NT2/D1 (cell line): ENCODE measurements at places on chromosomes 1 and 21.

DNA sequence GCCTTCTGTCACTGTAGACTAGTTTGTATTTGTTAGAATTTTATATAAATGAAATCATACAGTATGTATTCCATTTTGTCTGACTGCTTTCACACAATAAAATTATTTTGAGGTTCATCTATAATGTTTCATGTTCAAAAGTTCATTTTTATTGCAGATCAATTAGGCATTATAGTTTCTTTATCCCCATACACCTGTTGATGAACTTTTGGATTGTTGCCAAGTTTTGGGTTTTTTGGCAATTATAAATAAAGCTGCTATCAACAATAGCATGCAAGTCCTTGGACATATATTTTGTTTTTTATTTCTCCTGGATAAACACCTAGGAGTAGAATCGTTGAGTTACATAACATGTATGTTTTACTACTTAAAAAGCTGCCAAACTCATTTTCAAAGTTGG is 47.1 kb upstream of the FAM3B start:
- DNase-seq = no peak

- DNase-seq = no peak
Measured at GRCh38 chr1:243549108-243549507, 293.3 kb downstream of the SDCCAG8 start.

DNA sequence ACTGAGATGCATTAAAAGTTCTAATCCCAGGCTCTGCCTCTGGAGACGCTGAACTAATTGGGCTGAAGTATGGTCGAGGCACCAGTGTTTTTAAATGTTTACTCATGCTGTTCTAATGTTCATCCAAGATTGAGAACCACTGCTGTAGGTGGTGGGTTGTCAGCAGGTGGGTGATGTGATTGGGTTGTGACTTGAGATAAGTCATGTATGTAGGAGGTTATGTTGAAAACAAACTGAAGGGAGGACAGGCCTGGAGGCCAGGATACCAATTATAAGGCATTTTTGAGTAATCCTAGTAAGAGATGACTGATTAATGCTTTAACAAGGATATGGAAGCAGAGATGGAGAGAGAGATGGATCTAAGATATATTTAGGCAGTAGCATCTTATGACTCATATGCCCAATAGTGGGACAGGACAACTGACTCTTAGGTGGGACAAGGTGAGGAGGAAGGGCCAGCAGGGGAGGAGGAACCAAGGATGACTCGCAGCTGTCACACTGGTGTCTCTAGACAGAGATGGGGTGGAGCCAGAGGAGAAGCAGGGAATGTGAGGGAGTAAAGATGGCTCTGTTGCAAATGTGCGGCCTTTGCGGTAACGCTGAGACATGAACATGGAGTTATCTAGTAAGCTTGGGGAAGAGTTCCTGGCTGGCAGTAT is 29.3 kb downstream of the RAB4A start:
- no peak for DNase-seq

- no peak for DNase-seq
Measured at GRCh38 chr1:21045351-21045750, 131.3 kb downstream of the EIF4G3 start.

DNA sequence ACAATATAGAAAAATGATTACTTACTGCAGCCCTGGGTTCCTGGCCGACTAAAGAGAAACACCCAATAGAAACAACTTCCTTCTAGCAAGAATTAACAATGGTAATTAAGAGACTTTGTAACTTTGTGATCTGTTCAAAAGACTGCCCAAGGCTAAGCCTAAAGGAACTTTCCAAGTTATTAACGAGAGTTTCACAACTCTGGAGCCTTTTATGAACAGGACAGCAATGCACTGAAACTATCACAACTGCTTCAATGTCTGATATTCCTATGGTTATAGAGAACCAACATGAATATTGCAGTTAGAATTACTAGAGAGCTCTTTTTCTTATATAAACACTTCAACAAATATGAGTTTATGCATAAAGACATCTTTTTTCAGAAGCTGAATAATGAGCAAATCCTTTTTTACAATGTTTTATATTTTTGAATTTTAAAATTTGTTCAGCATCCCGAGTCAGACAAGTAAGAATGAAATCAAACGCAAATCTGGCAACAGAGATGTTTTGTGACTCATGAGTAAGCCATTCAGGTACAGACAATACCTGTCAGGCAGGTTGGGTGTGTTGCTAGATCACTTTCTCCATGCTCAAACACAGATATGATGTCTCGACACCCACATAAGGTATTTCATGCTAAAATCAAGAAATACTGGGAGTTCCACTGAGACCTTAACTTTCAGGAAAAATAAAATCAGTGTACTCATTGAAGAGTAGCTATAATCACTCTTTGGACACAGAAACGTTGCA is 22.2 kb upstream of the KCNJ15 start:
- no peak for DNase-seq

DNA sequence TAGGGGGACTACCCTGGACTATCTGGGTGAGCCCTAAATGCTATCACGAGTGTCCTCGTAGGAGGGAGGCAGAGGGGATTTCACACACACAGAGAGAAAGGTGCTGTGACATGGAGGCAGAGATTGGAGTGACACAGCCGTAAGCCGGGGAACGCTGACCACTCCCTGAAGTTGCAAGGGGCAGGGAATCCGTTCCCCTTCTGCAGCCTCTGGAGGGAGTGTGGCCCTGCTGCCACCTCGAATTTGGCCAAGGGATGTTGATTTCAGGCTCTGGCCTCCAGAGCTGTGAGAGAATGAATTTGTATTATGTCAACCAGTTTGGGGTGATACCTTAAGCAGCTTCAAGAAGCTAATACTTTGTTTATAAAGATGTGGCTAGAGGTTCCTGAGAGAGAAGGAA is 137.7 kb downstream of the ACTL8 start:
- DNase-seq = no peak

DNA sequence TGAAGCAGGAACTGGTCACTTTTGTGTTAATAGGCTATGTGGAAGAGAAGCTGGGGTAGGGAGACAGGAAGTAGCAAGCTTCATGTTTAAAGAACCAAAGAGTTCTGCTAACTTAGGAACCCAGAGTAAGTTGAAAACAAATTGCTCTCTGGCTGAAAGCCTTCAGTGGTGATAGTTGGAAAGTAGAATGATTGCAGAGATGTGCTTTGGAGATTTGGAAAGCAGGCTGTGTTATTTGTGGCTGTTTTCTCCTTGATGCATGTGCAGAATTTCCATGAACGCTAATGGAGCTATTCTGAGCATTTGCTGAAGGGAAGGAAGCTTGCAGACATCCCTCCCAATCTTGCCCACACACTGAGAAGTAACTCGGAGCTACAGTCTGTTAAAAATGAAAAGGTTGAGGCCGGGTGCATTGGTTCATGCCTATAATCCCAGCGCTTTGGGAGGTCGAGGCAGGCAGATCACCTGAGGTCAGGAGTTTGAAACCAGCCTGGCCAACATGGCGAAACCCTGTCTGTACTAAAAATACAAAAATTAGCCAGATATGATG is 45.7 kb downstream of the TCEANC2 start:
- no peak for DNase-seq

DNA sequence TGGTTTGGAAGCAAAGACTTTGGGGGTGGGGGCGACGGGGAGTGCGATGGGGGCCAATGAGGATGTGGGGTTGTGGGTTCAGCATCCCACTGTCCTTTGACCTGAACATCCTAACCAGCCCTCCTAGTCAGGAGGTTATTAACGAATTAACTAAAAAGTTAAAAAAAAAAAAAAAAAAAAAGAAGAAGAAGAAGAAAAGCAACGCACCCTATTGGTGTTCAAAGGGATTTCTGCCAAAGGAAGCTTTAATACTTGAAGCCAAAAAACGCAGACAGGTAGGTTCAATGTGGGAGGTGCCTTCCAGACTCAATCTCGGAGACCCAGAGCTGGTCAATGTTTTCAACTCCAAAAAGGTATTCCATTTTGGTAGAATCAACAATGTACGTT is 2.2 kb downstream of the CLIC6 start:
- no peak for DNase-seq

GRCh38 chr1:213606252-213606820 is 381.4 kb upstream of the PROX1 start:
- no peak for DNase-seq

GRCh38 chr1:58654322-58654721 is 45.5 kb downstream of the MYSM1 start:
- DNase-seq = no peak

- peak; percentile 84 for DNase-seq
Measured at GRCh38 chr1:46036894-46037839, 95.3 kb downstream of the PIK3R3 start.

GRCh38 chr1:70355920-70356319 is 1.4 kb upstream of the ANKRD13C start:
- no peak for DNase-seq

DNA sequence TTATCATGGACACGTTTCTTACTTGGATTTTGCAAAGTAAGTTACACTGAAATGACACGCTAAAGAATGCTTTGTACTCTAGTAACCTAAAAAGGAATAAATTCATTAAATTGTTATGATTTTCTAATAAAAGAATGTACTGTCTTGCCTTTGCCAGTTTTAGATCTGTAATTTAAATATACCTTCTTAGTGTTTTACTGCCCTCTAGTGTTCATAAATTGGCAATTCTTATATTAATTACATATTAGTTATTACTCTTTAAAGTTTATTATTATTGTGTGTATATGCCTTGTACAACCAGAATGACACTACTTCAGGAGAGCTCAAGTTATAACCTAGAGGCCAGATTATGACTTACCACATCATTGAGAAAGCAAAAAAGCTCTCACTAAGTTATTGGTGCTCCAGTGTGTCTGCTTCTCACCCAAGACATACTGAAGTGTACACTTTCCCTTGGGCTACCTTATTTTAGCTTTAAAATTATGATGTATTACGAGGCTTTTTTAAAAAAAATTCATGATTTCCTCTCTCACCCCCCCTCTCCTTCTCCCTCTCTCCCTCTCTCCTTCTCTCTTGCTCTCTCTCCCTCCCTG is 169.9 kb downstream of the HS2ST1 start:
- DNase-seq = no peak

DNA sequence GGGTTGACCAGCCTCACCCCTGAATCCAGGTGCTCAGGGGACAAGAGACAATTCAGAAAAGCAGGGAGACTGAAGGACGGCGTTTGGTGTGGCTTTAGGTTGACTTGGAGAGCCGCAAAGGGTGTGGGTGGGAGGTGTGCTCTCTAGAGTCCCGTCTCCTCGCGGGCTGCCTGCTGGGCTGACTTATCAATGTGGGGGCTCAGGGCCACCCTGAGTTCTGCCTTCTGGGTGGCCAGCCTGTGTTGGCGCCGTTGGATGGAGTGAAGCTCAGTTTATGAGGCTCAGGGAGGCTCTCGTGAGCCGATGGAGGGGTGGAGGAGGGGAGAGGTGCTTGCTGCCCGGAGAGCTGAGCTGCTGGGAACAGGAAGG is 13.0 kb downstream of the GPR137B start:
- no peak for DNase-seq

GRCh38 chr1:236403905-236404696 is 10.0 kb downstream of the EDARADD start:
- DNase-seq = no peak

GRCh38 chr1:5597991-5598823 is 394.0 kb downstream of the NPHP4 start:
- no peak for DNase-seq
